Activated T-helper 1 cell treated with anti-CD3 and anti-CD28 coated beads, Interleukin-2, amount 50 U/mL, for 16 hours (primary cell): ENCODE measurements at places on chromosomes 12 and 14.

GRCh38 chr14:99242816-99243721 is 28.9 kb downstream of the BCL11B start:
- DNase-seq: no peak

GRCh38 chr12:561908-562593 is 101.2 kb downstream of the NINJ2 start:
- DNase-seq: no peak

- DNase-seq: no peak
Measured at GRCh38 chr12:7403466-7403865, 40.5 kb downstream of the CD163L1 start.

DNA sequence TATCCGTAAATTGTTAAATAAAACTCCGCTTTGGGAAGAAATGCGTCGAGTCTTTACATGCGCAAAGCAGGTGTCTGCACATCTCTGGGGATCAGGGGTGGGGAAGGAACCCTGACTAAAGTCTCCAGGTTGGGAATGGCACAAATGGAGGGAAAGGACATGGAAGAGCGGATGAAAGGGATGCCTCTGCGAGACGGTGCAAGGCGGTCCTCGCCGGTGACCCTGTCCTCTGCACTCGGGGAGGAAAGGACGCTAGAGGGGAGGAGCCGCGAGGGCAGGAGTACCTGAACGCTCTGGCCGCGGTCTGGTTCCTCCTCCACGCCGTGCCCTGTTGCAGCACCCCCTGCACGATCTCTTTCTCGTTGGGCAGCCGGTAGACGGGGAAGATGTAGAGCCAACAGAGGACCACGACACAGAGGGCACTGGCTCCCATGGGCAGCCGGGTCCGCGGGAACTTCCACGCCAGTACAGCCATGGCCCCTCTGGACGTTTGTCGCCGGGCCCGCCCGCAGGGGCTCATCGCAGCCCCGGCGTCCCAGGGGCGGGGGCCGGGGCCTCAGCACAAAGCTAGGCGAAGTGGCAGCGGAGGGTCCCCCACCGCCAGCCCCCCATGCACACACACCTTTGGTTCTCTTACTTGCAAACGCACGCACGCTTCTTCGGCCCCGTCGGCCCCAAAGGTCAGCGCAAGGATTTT is 646 bp downstream of the ST8SIA1 start:
- DNase-seq: peak; percentile 5

- DNase-seq: no peak
Measured at GRCh38 chr14:41130274-41130673, 476.4 kb upstream of the LRFN5 start.

- DNase-seq: no peak
Measured at GRCh38 chr14:94355191-94355794, 32.2 kb upstream of the SERPINA6 start.

DNA sequence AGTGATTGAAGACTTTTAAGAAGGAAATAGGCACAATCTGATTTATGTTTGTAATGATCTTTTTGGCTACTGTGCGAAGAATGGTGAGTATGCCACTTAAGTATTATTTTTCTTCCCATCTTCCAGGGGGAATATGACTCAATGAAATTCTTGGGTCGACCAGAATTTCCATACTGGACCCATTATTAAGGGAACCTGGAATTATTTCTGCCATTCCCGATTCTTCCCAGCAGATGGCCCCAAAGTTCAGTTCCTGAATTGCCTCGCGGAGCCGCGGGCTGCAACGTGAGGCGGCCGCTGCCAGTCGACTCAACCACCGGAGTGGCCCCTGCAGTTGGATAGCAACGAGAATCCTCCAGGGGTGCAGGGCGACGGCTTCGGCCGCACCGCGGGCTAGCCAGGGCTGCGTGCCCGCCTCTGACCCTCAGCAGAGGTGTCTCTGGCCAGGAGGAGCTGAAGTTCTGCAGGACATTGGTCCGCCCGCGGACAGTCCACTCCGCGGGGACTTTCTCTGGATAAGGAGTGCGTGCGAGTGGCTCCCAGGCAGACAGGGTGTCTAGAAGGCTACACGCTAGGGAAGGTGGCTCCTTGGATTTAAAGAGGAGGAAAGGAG is 628 bp upstream of the TSHR start:
- peak; percentile 49 for DNase-seq

- DNase-seq: no peak
Measured at GRCh38 chr12:104189915-104190555, 25.5 kb upstream of the TXNRD1 start.

GRCh38 chr14:103404920-103405319 is 19.7 kb downstream of the MARK3 start:
- no peak for DNase-seq

- no peak for DNase-seq
Measured at GRCh38 chr12:104855599-104855998, 102.5 kb downstream of the SLC41A2 start.

DNA sequence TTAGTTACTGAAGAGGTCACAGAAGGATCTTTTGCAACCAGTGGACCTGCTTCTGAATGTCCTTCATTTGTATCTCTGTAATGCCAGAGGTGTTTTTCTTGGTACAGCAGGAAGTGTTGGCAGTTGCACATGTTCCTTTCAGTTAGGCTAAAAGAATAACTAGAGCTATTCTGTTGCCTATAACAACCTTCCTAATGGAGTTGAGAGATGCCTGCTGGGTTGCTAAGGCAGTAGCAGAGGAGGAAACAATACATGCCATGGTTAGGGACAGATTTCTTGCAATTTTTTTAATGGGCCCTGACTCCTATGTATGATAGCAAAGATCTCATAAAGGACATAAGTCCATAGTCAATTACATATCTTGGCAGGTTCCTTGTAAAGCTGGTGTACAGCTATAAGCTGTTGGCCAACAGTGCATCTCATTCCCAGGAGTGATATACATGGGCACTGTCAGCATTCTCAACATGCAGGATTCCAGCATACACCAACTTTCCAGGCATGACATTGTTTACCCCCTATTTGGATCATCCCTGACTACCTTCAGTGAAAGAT is 556.6 kb downstream of the CCER1 start:
- no peak for DNase-seq

GRCh38 chr14:59424341-59425071 is 40.7 kb downstream of the GPR135 start:
- DNase-seq: no peak

GRCh38 chr14:71733210-71733883 is 198.9 kb upstream of the RGS6 start:
- DNase-seq: no peak

- DNase-seq: no peak
Measured at GRCh38 chr14:90607141-90607540, 209.1 kb downstream of the TTC7B start.

GRCh38 chr14:90807060-90807459 is 9.2 kb downstream of the TTC7B start:
- no peak for DNase-seq

GRCh38 chr12:107258780-107259179 is 165.4 kb upstream of the CRY1 start:
- no peak for DNase-seq

DNA sequence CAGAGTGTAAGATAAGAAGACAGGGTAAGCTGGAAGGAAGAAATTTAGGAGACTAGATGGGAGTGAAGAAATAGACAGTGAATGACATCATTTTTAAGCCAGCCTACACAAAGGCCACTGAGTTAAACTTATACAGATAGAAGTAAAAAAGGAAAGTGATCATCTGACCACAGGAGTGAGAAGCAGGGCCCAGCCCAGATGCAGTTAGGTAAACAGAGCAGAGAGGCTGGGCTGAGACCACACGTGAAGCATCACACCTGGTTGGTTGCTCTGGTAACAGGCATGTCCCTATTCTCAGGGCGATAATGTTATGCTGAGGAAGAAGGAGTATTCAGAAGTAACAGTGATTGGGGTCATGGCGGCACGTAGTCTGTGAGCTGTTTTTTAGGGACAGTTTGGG is 1079.4 kb downstream of the AACS start:
- no peak for DNase-seq

- DNase-seq: no peak
Measured at GRCh38 chr12:80320121-80320678, 123.8 kb upstream of the PTPRQ start.

DNA sequence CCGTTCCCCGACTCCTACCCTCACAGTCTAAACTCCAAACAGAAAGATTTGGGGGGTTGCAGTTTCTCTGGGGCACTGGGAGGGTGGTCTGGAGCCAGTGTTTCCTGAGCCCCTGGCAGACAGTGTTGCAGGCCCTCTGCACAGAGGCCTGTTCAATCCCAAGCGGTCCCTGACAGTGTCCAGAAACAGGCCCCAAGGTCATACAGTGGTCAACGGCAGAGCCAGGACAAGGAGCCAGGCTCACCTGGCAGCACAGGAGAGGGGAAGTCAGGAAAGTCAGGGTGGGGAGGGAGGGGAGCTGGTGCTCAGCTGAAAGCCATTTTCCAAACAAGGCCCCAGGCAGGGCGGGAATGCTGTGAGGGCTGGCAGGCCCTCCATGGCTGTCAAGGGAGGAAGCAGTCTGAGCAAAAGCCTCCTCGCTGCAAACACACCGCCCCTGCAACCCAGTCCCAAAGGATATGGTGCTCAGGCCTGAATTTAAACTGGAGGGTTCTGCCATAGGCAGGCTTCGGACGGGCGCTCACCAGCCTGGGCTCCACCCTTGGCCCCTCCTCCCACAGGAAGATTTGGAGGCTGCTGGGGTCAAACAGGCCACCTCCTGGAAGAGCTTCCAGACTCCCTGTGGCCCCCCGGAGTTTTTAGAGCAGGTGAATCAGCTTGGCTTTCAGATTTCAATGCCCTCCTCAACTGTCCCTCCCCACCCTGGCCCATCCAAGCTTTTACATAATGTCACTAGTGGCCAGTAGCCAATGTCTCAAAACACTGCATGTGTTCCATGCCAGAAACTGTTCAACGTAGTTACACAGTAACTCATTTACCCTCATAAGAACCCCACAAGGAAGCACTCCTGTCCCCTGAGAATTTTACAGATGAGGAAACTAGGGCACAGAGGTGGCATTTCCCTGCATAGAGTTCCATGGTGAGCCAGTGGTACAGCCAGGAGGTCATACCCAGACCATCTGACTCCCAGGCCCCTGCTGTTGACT is 41.5 kb downstream of the CHGA start:
- no peak for DNase-seq

DNA sequence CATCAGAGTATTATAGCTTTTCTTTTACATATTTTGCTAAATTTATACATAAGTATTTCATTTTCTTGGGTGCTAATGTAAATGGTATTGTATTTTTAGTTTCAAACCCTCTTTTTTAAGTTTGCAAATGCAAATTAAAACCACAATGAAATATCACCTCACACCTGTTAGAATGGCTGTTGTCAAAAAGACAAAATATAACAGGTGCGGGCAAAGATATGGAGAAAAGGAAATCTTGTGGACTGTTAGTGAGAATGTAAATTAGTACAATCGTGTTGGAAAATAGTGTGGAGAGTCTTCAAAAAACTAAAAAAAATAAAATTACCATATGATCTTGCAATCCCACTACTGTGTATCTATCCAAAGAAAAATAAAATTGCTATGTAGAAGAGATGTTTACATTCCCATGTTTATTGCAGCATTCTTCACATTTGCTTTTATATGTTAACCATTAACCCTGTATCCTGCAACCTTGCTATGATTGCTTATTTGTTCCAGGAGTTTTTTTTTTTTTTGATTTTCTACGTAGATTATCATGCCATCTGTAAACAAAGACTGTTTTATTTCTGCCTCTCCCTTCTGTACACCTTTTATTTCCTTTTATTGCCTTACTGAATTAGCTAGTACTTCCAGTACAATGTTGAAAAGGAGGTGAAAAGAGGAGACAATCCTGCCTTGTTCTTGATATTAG is 405.4 kb upstream of the MIS18BP1 start:
- DNase-seq: no peak

- no peak for DNase-seq
Measured at GRCh38 chr12:85559127-85559526, 277.1 kb downstream of the RASSF9 start.

DNA sequence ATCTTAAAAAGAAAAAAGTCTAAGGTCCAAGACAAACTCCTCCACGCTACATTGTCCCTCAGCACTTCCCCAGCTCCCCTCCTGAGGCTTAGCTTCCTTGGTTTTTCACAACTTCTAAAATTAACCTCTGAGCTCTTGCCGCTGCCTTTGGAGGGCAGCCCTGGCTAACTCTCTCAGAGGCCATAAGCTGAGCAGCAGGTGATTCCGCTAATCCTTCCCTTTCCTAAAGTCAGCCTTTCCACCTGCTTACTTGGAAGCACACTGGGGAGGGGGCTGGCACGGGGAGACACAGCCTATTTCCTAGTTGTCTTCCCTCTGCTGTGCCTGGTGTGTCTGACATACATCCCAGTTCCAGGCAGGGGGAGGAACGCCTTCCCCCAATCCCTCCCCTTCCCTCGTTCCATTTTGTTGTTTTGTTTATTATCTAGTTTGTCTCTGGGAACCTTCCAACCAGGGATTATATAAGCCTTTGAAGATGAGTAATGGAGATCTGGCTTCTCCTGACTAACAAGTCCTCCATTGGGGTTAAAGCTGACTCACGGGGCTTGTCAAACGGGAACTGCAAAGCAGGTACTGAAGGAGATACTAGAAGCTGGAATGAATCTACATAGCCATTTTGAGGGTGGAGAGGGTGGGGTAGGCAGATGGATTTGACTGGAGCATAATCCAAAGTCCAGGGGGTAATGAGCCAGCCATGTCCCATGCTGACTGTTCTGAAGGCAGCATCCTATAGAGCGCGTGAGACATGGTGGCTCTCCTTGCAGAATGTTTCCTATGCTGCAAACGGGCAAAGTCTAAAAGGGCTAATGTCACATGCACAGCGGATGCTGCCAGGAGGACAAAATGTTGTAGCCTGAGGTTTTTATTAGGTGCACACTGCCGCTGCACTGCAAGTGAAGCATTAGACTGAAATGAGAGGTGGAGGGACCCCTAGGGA is 230.8 kb downstream of the FOXN3 start:
- no peak for DNase-seq

- no peak for DNase-seq
Measured at GRCh38 chr14:69652942-69653684, 41.7 kb downstream of the SUSD6 start.

GRCh38 chr12:109182041-109182839 is 65.9 kb downstream of the ACACB start:
- DNase-seq: no peak

DNA sequence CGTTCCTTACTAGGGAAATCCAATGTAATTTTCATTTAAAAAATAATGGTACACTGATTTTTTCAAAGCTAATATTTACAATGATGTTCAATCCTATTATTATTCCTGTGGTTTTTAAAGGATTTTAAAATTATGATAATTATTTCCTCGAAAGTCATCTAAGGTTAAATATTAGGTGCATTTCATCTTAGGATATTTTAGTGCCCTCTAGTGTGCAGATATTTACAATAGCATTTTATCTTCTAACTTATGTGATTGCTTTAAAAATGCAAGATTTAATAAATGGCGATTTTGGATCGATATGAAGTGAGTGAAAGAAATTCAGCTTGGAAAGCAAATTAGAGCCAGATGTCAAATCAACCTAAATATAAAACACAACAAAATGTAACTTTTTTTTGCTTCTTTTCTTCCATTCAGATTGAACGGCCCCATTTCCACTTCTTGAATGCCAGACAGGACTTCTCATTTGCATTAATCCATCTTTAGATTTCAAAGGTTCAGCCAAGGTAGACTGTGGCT is 293.5 kb downstream of the SLC6A15 start:
- no peak for DNase-seq

DNA sequence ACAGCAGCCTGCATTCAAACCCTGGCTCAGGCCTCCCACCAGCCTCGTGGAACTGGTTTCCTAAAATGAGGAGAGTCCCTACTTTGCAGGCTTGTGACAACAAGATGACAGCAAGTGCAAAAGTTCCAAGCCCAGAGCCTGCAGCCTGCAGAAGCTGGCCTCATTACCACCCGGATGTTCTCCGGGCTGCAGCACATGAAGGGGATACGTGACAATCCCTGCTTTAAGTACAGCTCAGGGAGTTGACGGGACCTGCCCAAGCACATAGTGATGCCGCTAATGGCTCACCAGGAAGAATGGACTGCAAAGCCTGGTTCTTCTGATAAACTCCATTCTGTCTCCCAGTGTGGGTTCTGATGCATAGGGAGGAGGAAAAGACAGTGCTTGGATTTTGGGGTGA is 15.0 kb downstream of the SSH1 start:
- DNase-seq: no peak
